ENCODE measurements at places on chromosomes 5 and 9.

GRCh38 chr5:124936626-124936933, 190.1 kb upstream of the ZNF608 start:
- no peak for DNase-seq

DNA sequence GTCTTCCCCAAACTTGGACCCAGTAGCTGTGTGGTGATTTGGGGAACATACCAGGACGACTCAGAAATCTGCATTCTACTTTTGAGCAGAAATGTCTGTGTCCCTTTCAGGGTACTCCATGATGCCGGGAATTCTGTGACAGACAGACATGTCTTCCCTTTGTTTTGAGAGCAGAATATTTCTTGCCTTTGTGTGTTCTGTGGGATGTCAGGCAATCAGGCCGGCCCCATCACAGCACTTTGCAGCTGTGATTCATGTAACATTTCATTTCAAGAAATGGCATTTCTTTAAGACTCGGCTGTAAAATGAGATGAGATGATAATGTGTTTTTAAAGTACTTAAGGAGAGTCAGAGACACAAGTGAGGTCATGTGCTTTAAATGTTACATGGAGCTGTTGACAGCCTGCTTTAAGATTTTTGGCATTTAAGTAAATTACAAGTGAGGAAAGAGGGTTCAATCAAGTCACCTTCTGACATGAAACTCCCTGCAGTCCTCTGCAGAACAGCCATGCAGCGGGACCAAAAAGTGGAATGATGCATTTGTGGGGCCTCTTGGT, 98.7 kb downstream of the SLC28A3 start:
- DNase-seq, result no peak

- no peak for DNase-seq
Measured at GRCh38 chr9:34253460-34253837, 74.6 kb downstream of the UBAP1 start.

DNA sequence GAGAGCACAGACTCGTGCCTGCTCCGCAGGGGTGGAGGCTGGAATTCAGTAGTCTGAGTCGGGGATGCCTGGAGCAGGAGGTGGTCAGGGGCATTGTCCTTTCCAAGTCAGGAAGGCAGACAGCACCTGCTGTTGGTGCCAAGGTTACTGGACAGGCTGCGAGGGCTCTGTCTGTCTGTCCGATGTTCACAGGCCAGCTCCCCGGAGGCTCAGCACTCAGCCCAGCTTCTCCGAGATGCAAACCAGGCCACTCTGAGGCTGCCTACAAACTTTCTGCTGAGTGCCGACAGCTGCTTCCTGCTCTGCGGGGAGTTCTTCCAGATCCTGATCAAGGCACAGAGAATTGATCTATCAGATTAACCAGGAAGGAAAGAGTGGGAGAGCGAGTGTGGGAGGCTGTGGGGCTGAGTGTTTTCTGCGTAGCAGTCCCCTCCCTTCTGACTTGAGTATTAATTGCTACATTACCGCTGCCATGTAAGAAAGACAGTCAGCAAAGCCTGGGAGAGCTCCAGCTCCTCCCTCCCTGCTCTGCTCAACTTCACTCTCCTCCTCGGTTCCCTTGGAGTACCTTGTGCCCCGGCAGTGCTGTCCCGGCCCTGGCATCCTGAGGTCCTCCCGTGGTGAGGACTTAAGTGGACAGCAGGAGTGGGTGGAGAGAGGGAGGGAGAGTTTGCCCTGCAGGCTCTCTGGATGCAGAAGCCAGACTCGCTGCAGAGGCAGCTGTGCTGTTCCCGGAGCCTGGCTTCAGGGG, 36.0 kb downstream of the KCNMB1 start:
- DNase-seq, result no peak

DNA sequence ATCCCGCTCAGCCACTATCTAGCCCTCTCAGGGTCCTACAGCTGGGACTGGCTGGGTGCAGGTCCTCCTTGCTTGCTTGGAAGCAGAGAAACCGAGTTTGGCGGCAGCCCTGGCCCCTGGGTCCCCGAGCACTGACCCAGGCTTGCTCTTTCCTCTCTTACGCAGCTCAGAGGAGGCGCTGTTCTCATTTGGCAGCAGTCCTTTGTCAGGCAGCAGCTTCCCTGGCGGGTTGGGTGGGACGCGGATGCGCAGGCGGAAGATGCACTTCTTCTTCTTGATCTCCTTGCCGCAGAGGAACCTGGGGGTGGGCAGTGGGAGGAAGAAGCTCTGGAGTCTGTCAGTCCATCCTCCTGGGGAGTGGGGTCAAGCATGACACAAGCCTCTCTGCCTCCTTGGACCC, 14.5 kb downstream of the PHF19 start:
- no peak for DNase-seq

DNA sequence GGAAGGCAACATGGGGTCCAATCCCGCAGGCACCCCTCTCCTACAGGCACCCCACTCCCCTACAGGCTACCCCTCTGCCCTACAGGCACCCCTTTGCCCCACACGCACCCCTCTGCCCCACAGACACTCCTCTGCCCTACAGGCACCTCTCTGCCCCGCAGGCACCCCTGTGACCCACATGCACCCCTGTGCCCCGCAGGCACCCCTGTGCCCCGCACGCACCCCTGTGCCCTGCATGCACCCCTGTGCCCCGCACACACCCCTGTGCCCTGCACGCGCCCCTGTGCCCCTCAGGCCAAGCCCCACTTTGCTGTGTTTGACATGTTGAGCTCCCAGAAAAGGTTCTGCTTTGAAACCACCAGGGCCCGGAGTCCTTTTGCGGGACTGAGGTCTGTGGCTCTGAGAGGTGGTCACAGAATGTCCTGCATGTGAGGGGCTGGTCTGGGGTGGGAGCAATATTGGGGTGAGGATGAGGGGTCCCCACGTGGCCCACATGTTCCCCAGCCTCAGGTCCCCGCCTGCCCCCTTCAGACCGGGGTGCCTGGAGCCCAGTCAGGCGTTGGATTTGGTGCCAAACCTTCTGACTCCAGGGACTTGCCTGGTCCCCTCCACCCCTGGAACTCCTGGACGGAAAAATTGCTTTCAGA, 616 bp upstream of the QRFP start:
- DNase-seq, result no peak

GRCh38 chr5:172063463-172064235, 57.2 kb upstream of the FBXW11 start:
- DNase-seq, result no peak

DNA sequence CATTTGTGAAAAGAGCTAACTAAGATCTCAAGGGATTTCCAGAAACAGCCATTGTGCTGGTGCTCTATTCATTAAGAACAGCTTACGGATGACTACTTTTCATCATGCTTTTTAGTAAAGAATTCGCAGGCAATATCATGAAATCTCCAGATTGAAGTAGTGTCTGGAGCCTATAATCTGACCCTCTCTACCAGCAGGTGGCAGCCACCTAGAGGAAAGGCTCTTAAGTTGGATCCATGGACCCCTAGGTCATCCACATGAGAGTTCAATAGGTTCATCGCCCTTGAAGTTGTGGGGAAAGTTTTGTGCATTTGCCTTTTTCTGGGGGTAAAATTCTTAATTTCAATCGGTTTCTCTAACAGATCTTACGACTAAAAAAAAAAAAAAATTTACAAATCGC, 82.3 kb downstream of the SLC1A3 start:
- no peak for DNase-seq

DNA sequence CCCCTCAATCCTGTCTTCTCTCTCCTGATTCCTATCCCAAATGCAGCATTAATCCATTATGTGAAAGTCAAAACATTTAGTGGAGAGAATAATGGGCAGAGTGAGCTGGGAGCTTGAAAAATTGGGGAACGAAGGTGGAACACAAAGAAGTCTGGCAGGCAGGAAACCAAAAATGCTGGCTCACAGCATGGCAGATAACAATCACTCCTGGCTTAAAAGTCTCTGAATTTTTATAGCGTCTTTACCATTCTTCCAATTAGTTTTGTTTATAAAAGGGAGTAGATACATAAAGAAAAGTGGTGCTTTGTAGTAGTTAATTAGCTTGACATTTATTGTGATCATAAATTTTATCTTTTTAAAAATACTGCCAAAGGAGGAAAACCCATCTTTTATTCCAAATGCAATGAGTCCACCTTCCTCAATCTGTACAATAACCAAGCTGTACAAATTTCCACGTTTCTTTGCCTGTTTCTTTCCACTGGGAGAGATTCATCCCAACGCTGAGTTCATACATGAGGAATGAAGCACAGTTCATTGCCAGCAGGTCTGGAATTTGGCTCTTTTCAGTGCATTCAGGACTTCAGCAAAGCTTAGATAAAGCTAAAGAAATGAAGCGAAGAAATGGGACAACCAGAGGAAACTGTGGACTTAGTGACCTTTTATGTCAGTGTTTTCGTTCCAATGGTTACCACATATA, 174.7 kb downstream of the HMHB1 start:
- peak; percentile 74 for DNase-seq

DNA sequence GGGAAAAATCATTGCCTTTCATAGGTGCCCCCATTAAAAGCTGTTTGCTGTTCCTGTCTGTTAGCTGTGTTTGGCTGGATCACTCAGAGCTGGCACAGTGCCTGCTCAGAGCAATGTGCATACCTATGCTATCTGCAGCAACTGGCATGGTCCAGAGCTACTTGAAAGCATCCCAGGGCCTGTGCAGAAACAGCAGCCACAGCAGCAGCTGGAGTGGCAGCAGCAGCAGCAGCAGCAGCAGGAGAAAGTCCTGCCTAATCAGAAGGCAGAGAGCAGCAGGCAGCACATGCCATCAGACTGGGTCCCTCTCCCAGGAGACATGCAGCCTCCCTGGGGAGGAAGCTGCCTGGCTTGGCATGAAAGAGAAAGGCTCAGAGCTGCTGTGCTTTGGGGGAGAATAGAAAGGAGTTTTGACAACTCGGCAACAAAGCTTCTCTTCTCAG, 243.8 kb upstream of the WWC1 start:
- DNase-seq, result no peak

GRCh38 chr9:82124090-82124489, 135.5 kb downstream of the SPATA31D1 start:
- no peak for DNase-seq

All from femur (tissue), 1 donor.